ENCODE measurements at places on chromosomes 3 and 15.

DNA sequence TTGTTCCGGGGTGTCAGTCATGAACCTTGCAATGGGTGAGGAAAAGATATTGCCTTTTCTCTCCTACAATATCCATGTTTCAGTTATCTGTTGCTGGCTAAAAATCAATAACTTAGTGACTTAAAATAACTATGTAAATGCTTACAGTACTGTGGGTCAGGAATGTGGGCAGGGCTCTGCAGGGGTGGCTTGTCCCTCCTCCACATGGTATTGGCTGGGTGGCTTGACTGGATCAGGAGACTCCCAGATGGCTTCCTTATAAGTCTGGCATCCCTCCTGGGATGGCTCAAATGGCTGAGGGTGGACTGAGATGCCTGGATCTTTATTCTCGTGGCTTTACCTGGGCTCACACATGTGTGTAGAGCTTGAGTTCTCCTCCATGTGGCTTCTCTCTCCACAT is 47.5 kb downstream of the GTPBP8 start:
- no peak for DNase-seq

DNA sequence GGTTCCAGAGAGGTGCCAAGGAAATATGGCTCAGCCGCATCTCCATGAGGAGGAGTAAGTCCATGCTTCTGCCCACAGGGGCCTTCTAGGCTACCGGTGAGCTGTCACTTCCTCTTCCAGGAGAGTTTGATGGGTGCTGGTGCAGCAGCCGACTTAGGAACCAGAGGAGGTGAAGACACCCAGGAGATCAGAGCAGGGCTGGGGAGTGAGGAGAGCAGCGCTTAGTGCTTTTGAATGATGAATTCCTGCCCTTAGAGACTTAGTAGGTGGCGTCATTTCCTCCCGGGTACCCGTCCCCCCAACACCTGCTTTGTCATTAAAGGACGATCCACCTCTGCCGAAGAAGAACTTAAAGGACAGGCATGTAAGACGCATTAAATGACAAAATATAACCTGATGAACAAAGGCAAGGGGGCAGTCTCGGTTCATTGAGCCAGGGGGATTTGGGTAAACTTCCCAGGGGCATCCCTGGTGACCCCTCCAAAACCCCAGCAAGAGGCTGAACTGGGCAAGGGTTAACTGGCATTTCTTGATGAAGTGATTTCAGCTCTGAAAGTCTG is 67.6 kb downstream of the HES1 start:
- no peak for DNase-seq

GRCh38 chr3:119357190-119357589 is 63.0 kb downstream of the ARHGAP31 start:
- DNase-seq: no peak

DNA sequence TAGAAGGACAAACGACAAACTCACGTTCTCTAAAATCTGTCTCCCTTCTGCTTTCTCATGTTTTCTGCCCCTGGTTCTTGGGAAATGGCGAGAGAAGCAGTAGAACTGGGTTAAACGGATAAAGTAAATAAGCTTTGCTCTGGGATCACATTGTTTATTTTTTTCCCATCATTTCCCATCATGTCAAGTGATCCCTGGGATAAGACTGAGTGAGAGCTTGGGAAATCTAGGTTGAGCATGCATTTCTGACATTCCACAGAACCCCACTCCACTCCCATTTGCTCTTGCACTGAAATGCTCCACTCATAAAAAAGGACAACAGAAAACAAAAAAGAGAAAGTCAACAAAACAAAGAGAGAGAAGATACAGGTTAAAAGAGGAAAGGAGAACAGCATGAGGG is 69.1 kb downstream of the SEMA6D start:
- no peak for DNase-seq

GRCh38 chr3:41847679-41848078 is 114.2 kb downstream of the ULK4 start:
- DNase-seq: no peak

GRCh38 chr15:81303244-81304225 is 20.4 kb downstream of the STARD5 start:
- DNase-seq: no peak
